ENCODE measurements at places on chromosomes 16 and 17.
A peak's percentile ranks its signal among the peaks of the same experiment; 100 is the strongest.

GRCh38 chr17:2701161-2701995 lies 10.2 kb downstream of the CLUH start:
- no peak for DNase-seq

DNA sequence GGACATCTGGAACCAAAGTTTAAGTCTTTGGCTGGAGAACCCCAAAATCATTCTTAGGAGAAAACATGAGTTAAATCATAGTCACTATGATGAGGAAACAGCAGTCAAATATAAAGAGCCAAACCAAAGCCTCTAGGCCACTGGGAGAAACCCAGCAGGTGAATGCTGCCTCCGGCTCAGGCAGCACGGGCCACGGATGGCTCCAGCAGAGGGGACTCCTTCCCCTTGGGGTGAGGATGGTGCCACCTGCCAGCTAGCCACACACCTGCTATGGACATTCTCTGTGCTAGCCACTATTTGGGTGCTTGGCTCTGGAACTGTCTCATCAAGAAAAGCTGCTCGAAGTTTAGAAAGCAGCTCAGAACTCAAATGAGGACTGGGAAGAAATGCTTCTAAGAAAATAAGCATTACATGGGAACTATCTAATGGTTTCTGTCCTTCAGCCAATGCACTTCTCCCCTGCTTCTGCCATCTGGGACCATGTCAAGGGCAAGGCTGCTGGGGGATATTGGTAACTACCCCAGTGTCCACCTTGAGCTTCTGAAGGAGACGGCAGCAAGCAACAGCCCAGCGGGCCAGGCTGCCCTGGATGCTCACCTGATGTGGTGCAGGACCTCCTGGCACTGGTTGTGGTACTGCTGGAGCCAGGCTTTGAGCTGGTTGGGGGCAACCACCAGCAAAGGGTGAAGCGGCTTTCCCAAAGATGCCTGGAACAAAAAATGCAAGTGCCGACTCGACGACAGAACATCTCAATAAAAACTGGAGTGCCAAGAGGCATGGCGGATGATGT lies 22.5 kb downstream of the ELAC2 start:
- no peak for DNase-seq

- peak; percentile 31 for DNase-seq
Observed at GRCh38 chr17:57858838-57859237, 9.0 kb upstream of the MRPS23 start.

DNA sequence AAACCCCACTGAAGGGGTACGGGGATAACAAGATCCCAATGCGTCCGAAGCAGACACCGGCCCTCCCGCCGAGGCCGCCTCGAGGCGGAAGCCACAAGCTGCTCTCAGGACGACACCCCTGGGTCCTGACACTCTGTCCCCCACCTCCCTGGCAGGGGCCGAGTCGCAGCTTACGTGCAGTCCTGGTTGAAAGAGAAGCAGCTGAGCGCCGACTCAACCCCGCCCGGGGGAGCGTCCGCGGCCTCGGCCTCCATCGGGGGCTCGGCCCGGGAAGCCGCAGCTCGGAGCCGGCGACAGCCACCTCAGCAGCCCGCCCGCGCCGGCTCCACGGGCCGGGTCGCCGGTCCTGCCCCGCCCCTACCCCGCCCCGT lies at the start of gene WIPI1:
Gene WIPI1 (minus strand): TSS at position 329 of the 371 bp plus-strand sequence. CDS start 75 bp downstream, at position 254.
- DNase-seq: no peak

Data from activated naive CD4-positive, alpha-beta T cell treated with anti-CD3 and anti-CD28 coated beads, Interleukin-2, amount 50 U/mL, for 72 hours (primary cell).